ENCODE measurements at places on chromosomes 2 and 18. TPM values are rescaled to one million over a fixed set of nuclear protein-coding genes. Genes with fewer than 3 reads are reported as not detected.

- no peak for DNase-seq
These were observed 3.9 kb upstream of the MATN3 start for GRCh38 chr2:20016346-20016745.

The TACR1 gene
- 0.22 TPM for total RNA-seq

The KLHL30 gene
- total RNA-seq: 17.3 TPM

DNA sequence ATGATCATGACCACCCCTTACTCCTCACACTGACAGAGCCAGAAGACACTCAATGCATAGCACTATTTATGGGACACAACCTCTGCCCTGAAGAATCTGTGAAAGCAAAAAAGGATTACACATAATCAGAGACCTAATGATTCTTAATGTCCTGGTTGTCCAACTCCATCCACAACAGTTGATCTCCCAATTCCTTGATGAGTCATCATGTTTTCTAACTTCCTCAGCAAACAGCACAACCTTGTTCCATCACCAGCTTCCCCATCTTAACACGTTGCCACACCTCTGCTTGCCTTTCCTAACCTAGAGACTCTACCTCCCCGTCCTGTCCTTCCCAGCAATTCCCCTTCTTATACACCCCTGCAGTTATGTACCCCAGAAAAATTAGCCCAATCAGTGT, 13.2 kb upstream of the MARCHF4 start:
- no peak for DNase-seq

GRCh38 chr2:66445076-66445924, 10.4 kb downstream of the MEIS1 start:
- DNase-seq: no peak

DNA sequence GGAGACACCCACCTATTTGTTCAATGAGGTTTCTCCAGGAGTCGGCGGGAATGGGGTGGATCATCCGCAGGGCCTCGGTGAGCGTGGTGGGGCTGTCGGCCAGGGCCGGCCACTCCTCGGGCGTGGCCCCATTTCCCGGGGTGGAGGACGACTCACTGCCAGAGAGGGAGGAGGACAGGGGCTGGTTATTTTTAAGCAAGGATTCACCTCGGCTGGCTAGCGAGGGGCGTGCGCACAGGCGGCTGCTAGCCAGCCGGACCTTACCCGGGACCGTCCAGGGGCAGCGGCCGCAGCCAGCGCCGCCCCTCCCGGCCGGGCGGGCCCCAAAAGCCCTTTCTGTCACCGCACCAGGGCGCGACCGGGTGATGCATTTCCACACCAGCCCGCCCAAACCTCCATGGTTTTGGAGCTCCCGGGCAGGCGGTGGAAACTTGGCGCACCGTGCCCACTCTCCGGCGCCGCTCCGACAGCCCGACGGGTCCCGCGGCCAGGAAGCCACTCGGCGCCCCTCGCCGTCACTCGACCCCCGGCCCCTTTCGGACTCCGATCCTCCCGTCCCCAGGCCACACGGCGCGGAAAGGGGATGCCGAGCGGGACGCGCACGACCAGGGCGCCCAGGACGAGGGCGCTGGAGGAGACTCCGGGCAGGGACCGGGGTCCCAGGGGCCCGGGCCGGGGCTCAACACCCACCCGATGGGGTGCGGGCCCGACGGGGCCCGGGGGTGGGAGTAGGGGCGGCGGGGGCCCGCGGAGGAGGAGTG, 57.1 kb downstream of the SNORC start:
- no peak for DNase-seq
